ENCODE measurements at places on chromosomes 6 and 20. TPM values are rescaled to one million over a fixed set of nuclear protein-coding genes. Genes with fewer than 3 reads are reported as not detected.

VWA7 gene
- 11.9 TPM for polyA plus RNA-seq

CDC5L gene
- 9.6 TPM for polyA plus RNA-seq

C2 gene
- polyA plus RNA-seq: 13.0 TPM

MCCD1 gene
- not detected for polyA plus RNA-seq

MARCKS gene
- 18.1 TPM for polyA plus RNA-seq

GRM1 gene
- not detected for polyA plus RNA-seq

KIF25 gene
- polyA plus RNA-seq: 0.16 TPM

DNA sequence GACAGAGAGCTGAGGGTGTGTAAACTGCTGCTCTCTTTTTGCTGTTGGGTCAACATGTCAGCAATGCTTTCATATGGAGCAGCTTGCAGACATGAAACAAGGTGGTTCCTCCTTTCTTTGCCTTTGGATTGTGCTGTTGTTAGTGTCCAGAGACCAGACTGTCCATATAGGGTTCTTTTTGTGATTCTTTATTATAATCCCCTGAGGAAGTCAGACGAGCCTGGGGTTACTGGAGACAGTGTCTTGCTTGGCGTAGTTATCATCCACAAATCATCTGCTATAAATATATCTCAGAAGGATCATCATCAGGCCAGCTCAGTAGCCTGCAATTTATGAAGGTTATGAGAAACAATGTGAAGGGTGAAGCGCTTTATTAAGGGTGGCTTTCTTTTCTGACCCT lies 2.3 kb upstream of the ADGRB3 start:
- peaks cover 39% of the 10 kb centered on the region for H3K27me3 ChIP-seq
- no peaks in the 10 kb centered on the region for H3K36me3 ChIP-seq
- no peak for DNase-seq
- H3K27ac ChIP-seq: no peak overlapping the region

- no peak for DNase-seq
- no peaks in the 10 kb centered on the region for H3K27me3 ChIP-seq
- H3K27ac ChIP-seq: no peak overlapping the region
- no peak overlapping the region for H3K4me3 ChIP-seq
- H3K36me3 ChIP-seq: no peaks in the 10 kb centered on the region
Observed at GRCh38 chr6:119527231-119527578, 177.6 kb upstream of the MAN1A1 start.

DNA sequence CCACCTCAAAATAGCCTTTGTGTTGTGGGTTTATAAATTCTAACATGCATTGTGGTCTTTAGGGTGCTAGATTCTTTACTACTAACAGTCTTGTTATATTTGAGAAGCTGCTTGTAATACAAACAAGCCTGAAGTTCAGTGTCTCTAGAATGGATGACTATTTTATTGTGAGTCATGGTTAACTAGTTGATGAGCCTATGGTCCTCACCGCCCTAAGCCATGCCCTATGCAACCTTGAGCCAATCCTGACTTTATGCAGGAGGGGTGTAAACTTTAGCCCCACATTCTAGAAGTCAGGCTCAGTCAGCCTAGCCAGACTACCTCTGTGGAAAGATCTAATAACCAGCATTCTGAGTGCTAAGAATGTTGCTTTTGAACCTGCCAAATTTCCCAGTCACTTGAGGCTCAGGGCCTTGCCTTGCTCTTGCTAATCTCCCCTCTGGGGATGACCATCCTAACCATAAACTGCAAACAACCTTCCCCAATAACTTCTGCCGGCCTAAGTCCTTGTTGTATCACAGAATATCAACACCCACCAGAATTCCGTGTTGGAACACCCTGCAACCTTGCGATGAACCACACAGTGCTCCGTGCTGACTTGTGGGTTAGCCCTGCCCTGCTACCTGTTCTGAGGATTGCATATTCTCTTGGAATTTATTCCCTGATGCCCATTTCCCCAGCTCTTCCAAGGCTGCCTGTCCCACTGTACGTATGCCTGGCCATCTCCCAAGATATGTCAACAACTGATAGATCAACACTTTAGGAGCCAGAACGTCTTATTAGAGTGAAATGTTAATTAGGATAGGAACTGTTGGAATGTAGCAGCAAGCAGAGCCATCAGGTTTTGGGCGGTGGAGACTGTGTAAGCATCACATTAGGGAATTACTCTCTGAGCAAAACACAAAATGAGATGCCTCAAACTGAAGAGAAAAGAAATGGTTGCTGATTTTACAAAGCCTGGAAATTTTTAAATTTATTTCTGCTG lies 71.7 kb upstream of the CEP85L start:
- no peak overlapping the region for H3K4me3 ChIP-seq
- no peak overlapping the region for H3K27ac ChIP-seq
- H3K36me3 ChIP-seq: no peaks in the 10 kb centered on the region

GRCh38 chr6:5378331-5378730 lies 117.0 kb downstream of the FARS2 start:
- H3K4me3 ChIP-seq: no peak overlapping the region
- H3K27ac ChIP-seq: no peak overlapping the region
- H3K36me3 ChIP-seq: no peaks in the 10 kb centered on the region

DNA sequence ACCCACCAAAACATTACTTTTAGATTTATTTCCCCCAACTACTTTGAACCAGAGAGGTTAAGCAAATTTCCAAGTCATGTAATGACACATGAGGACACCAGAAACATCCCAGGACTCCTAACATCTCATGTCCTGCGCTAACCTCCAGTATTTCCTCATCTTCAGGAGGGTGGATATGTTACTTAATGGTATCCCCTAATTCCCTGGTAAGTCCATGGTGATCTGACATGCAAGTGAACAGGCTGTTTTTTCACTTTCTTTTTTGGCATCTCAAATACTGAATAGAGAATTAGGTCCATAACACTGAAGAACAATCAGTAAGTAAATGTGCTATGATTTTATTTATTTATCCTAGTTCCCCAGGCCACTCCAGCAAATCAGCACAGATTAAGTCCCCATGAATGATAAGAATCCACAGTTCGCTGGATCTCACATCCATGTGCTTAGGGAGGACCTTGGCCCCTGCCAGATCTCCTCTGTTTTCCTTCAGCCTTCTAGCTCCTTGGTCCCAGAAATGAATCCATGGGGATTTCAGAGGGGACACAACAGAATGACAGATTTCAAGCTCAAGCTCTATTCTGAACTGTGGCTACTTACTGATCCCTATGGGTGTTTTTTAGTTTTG lies 334.6 kb downstream of the CDC5L start:
- no peaks in the 10 kb centered on the region for H3K27me3 ChIP-seq
- H3K27ac ChIP-seq: no peak overlapping the region
- no peaks in the 10 kb centered on the region for H3K36me3 ChIP-seq
- no peak for DNase-seq

DNA sequence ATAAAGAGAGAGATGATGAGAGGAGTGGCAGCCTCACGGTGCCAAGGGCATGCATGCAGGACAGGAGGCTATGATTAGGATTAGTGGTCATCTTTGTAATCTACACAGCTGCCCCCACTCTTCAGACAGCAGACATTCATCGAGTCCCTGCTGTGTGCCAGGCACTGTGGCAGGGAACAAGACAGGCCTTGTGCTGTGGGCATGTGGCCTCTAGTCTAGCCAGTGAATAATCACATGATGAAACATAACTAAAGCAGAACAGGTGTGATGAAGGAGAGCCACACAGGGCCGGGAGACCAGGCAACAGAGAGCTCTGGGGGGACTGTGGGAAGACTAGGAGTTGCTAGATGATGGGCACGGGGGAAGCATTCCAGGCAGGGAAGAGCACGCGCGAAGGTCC lies 22.2 kb downstream of the TOX2 start:
- no peak overlapping the region for H3K4me3 ChIP-seq
- H3K27me3 ChIP-seq: peaks cover 4% of the 10 kb centered on the region
- no peak for DNase-seq
- no peaks in the 10 kb centered on the region for H3K4me1 ChIP-seq
- H3K36me3 ChIP-seq: no peaks in the 10 kb centered on the region
- no peak overlapping the region for H3K27ac ChIP-seq

DNA sequence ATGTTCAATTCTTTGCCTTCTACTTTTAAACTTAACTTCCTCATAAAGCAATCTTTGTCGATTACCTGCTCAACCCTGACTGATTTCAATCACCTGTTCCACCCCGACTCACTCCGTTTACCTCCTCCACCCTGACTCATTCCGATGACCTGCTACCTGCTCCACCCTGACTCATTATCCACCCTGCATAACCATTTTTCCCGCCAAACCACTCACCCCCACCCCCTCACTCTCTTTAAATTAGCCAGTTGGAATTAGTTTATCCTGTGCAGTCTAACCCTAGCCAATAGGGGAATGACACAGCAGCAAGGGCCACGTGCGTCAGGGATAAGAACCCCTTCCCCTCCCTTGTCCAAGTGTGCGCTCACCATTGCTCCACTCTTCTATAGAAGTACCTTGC lies 56.7 kb upstream of the MRAP2 start:
- DNase-seq: no peak
- H3K27me3 ChIP-seq: no peaks in the 10 kb centered on the region
- H3K4me1 ChIP-seq: no peaks in the 10 kb centered on the region
- no peak overlapping the region for H3K27ac ChIP-seq
- H3K36me3 ChIP-seq: no peaks in the 10 kb centered on the region
- no peak overlapping the region for H3K4me3 ChIP-seq

- no peak for DNase-seq
- H3K36me3 ChIP-seq: no peaks in the 10 kb centered on the region
- no peak overlapping the region for H3K27ac ChIP-seq
Observed at GRCh38 chr20:5153612-5154542, 27.1 kb downstream of the CDS2 start.

DNA sequence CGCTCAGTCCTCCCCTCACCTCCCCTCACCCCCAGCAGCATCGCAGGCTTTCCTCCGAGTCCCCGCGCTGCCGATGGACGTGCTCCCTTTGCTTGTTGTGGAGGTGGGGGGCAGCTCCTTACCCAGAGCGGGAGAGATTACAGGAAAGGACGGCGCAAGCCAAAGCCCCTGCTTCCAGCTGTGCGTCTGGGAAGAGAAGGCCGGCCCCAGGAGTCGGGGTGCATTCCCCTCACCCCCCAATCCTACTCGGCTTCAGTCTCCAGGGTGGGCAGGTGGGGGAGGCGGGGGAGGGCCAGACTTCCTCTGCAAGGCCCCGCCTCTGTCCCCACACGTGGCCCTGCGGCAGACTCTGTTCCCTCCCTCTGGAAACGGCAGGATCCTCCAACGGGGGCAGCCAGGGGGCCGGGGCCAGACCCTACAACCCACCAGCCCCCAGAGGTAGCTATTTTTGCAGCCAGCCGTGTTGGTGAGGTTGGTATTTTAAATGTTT lies 43.6 kb downstream of the NTSR1 start:
- H3K27ac ChIP-seq: no peak overlapping the region
- DNase-seq: peak; percentile 30
- H3K36me3 ChIP-seq: no peaks in the 10 kb centered on the region

GRCh38 chr6:44730771-44731391 lies 343.4 kb downstream of the CDC5L start:
- H3K4me1 ChIP-seq: no peaks in the 10 kb centered on the region
- no peaks in the 10 kb centered on the region for H3K27me3 ChIP-seq
- peak; percentile 37 for DNase-seq
- no peak overlapping the region for H3K4me3 ChIP-seq
- H3K36me3 ChIP-seq: no peaks in the 10 kb centered on the region

DNA sequence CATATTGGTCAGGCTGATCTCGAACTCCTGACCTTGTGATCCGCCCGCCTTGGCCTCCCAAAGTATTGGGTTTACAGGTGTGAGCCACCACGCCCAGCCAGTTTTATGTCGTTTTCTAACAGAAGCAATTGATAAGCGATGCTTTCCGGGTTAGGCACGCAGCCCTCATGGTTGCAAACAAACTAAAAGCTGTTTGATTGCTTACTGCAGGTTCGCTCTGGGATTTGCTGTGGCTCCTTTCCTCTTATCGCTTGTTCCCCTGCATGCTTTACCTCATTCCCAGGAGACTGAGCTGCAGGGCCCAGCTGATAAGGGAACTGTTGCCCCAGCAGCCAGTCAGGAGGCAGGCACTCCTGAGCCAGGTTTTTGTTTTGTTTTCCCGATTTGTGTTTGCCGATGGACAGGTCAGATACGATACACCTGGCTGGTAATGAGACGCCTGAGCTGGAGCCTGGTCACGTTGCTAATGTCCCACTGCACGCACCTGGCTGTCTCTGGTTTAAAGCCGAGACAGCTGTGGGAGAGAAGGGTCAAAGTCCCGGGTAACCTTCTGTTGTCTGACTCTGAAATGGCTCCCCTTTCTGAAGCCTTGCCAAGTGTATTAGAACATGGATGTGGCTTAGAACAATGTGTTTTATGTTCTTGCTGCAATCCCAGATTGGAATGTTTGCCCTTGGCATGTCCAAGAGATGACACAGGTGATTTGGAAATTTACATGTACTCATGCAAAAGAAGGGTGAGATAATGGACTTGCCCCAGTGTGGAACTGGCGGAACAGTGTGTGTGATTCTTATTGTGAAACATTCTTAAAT lies 19.9 kb downstream of the DSP start:
- H3K27ac ChIP-seq: peak overlapping the region; percentile 74
- peaks cover 14% of the 10 kb centered on the region for H3K36me3 ChIP-seq
- peaks cover 22% of the 10 kb centered on the region for H3K4me1 ChIP-seq
- H3K27me3 ChIP-seq: no peaks in the 10 kb centered on the region
- no peak overlapping the region for H3K4me3 ChIP-seq
- peak; percentile 96 for DNase-seq

DNA sequence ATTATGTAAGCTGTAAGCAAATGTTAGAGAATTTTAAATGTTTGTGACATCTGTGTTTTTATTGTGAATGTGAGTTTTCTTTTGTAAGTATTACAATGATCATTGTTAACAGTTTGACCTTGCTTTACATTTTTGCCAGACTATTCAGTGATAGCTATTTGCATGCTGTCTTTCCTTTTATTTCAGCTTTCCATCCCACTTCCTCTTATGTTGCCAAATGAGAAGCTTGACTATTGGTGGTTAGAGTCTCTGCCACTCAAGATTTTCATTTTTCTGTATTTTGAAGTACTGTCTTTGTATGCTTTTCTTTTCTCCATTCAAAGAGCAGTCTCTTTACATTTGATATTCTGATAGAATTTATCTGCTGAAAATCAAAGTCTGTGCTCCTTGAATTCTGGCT lies 104.1 kb downstream of the PRIM2 start:
- no peak overlapping the region for H3K4me3 ChIP-seq
- no peaks in the 10 kb centered on the region for H3K36me3 ChIP-seq
- DNase-seq: no peak
- no peaks in the 10 kb centered on the region for H3K27me3 ChIP-seq
- H3K4me1 ChIP-seq: no peaks in the 10 kb centered on the region

DNA sequence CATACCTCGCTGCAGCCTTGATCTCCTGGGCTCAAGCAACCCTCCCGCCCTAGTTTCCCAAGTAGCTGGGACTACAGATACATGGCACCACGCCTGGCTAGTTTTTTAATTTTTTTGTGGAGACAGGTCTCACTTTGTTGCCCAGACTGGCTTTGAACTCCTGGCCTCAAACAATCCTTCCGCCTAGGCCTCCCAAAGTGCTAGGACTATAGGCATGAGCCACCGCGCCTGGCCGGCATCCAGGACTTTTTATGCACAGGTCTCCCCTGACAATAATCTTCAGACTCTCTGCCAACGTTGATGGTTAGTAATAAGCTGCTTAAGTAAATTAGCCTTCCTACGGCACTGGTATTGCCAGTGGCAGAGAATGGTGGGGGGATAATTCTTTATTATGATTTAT lies 110.5 kb upstream of the MTHFD1L start:
- H3K27ac ChIP-seq: no peak overlapping the region
- no peak for DNase-seq
- H3K4me1 ChIP-seq: no peaks in the 10 kb centered on the region
- no peaks in the 10 kb centered on the region for H3K36me3 ChIP-seq

- H3K4me1 ChIP-seq: no peaks in the 10 kb centered on the region
- no peak for DNase-seq
- no peak overlapping the region for H3K4me3 ChIP-seq
- no peaks in the 10 kb centered on the region for H3K27me3 ChIP-seq
- no peak overlapping the region for H3K27ac ChIP-seq
Observed at GRCh38 chr6:109945091-109945490, 33.0 kb upstream of the GPR6 start.

- no peak overlapping the region for H3K27ac ChIP-seq
- H3K27me3 ChIP-seq: no peaks in the 10 kb centered on the region
- no peaks in the 10 kb centered on the region for H3K36me3 ChIP-seq
Observed at GRCh38 chr20:63404129-63405085, 43.3 kb upstream of the CHRNA4 start.

Measured in small intestine (tissue), 16 donors.